RPMI7951 (cell line): ENCODE measurements at places on chromosomes 5 and 9.

- DNase-seq, result no peak
Observed at GRCh38 chr9:124475158-124475867, 25.1 kb downstream of the ADGRD2 start.

DNA sequence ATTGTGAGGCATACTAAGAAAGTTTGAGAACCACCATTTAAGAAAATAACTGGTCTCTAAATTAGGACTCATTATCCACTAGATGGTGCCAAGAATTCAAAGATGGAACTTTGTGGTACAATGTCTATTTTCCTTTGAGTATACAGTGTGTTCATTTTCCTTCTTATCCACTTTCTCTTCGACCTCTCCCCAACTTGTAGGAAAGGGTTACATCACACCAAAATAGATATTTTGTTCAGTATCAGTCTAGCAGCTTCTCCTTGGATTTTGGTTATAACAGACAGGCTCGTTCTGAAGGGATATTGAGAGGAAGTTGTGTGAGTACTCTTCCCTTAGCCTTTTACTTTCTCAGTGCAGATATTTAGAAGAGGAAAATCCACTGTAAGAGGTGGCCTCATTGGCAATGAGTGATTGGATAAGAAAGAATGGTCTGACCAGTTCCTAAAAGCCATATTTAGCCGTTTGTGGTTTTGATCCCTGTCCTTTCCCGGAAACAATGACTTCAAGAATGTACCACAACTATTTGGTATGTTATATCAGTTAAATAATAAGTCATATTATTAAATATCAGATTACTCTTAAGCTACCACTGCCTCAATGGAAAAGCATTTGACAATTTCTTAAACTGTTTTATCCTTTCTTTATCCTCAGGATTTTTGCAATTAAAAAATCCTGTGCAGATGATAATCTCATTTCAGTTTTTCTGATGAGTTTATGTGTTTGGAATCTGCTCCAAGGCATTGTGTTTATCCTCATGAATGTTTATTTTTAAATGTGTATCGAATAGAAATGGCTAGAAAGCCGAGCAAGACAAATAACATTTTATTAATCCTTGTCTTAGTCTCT, 69.0 kb upstream of the GRAMD2B start:
- DNase-seq, result peak; percentile 95

- no peak for DNase-seq
Observed at GRCh38 chr5:133612249-133612860, at the start of gene FSTL4. TSS of gene FSTL4 (minus strand) at chr5:133612541.

DNA sequence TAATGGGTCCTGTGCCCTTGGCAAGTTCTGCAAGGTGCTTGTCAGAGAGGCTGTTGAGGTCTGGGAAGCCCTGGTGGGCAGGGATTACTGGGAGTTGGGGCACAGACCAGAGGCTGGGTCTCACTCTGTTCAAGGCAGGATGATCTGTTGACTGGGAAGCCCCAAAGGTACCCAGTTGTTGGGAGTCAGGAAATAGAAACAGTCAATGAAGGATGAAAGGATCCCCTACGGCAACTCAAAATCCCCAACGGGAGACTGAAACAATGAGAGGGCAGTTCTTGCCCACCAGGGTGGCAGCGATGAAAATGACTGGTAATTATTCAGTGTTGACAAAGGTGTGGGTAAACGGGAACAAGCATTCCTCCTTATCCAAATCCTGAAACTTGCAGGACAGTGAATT, 31.2 kb downstream of the BNIP1 start:
- DNase-seq, result no peak

DNA sequence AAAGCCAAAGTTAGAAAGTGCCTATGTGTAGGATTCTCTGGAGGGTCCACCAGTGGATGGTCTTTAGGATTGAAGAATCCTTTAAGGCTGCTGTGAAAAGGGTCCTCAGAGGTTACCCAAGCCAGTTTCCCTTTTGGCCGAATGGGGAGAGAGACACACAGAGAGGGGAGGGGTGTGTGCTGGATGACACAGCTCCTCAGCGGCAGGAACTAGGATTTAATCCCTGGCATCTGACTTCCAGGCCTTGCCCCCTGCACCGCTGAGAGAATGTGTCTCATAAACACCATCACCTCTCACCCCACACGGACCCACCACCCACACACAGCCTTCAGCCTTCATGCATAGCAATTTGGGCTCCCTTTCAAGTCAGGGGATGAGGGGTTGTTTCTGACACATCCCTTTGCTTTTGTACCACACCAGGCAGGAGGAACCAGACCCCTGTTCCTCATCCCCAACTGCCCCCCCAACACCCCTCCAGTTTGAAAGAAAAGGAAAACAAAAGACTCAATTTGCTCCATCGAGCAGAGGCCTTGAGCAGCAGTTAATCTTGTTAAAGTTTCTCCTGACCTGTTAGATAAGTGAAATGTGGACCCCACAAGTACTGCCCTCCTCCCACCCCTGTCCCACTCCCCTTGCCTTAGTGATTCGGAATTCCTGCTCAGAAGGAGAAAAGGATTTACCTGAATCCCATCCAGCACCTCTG, 4.0 kb downstream of the PAPPA start:
- DNase-seq, result no peak

- DNase-seq, result no peak
Observed at GRCh38 chr5:139438707-139439012, 665 bp downstream of the DNAJC18 start.

DNA sequence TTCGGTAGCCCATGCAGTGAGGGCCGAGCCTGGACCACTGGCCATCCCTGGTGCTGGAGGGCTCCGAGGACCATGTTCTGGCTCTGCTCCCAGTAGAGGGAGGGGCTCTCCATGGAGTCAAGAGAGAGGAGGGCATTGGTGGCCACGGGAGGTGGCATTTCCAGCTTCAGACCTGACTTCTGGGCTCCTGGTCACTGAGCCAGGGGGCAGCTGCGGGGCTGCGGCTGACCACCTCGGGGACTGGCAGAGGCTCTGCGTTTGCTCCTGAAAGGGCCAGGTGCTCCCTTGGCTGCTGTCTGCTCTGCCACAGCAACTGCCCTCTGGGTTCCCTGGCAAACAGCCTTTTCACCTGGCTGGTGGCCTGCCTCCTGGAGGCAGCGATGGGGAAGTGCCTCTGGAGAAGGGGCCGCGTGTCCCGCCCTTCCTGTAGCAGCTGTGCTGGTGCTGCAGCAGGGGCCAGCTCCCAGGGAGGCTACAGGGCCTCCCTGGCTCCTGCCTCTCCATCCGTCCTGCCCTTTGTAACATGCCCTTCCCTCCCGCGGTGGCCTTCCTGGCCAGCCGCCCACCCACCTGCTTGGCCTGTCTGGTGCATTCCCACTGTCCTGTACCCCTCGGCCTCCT, 144.6 kb downstream of the CACNA1B start:
- no peak for DNase-seq

DNA sequence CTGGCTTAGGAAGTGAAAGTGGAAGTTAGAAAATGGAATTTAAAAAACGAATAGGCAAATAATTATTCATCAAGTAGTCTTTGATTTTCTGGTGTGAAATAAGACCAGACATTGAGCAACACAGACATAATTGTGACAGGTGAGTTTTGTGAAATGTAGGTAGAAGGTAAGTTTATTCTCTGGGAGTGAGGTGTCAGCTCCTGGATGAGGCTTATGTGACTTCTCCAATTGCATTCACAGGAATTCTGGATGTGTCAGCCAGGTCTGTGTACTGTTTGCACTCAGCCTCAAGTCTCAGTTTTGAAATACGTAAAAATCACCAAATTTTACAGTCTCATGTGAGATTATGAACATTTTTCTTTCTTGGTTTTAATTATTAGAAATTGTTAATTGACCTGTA, 537.6 kb downstream of the CETN3 start:
- DNase-seq, result no peak
